ENCODE measurements at places on chromosomes 3 and 15.

DNA sequence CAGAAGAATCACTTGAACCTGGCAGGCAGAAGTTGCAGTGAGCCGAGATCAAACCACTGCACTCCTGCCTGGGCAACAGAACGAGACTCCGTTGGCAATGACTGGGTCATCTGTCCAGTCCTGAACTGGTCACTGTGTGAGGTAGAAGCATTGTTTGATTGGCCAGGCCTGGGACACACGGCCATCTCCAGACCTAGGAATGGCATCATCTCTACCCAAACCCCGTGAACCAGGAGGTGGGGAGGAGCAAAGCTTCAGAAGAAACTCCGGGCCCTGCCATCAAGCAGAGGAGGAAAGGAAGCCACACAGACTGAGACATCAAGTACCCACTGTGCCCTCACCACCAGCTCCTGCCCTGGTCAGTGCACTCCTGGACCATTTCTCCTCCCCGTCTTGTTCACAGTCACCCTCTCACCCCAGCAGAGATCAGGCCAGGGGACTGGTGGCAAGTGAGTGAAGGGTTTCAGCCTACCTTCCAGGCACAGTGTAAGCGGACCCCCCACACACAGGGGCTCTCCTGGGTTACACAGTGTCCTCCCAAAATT, 31.6 kb downstream of the GOLGA6L2 start:
- DNase-seq, result no peak

- DNase-seq, result no peak
Measured at GRCh38 chr15:29550834-29551465, 271.3 kb downstream of the TJP1 start.

GRCh38 chr15:87537295-87537694, 719.2 kb downstream of the NTRK3 start:
- DNase-seq, result no peak

DNA sequence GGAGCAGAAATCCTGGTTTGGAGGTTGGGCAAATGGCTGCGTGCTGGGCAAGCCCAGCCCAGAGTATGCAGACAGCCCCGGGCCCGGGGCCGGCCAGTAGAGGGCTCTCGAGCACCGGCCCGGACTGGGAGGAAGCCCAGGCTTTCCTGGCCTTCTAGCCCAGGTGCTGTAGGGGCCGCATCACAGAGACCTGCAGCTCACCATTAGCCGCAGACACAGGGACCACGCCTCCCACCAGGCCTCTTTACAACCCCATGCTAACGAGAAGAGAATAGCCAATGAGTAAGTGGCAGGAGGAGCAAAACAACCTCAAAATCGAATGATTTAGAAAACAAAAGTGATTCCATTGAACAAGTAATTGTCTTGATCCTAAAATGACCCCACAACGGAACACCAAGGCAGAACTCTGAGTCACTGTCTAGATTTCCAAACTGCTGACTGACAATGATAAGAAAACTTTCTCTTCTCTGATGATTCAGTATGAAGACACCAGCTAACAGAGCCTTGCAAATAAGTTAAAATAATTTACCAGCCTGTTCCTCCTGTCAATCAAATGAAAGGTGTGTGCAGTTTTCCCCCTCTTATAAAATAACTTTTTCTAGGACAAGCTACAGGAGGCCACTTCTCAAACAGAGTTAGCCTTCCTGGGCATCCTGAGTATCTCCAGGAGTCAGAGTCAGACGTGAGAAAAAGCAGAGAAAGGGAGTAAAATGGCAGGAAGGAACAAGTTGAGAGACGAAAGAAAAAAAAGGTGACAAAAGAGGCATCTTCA, 102.2 kb downstream of the DGKG start:
- DNase-seq, result peak; percentile 46

DNA sequence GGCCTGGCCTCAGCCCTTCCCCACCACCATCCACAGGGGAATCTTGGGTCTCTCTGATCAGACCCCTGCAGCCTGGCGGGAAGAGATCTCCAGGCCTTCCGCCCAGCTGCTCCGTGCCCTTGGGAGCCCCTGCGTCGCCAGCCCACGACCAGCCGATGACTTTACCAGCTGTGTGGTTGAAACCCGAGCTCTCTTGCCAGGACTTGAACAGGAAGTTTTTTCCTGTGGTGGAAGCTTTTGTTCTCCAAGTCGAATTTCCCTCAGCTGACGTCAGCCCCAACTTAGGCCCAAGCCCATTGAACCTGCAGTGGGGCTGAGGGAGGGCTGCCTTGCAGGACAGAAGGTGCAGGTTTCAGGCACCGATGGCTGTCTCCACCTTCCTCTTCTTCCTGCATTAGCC, 51.7 kb upstream of the SMAD3 start:
- peak; percentile 72 for DNase-seq

Measured in SJSA1 (cell line).